Fibroblast of the conjunctiva (primary cell): ENCODE measurements at places on chromosomes 13 and 19.

GRCh38 chr19:16589917-16590316, 17.7 kb upstream of the SLC35E1 start:
- no peak for DNase-seq

- peak; percentile 14 for DNase-seq
Measured at GRCh38 chr13:99282264-99283231, 24.4 kb upstream of the GPR18 start.

- DNase-seq = no peak
Measured at GRCh38 chr13:26340807-26341206, 86.9 kb downstream of the CDK8 start.

- DNase-seq = no peak
Measured at GRCh38 chr13:66430269-66430668, 799.9 kb downstream of the PCDH9 start.

- DNase-seq = no peak
Measured at GRCh38 chr19:4578552-4579248, 19.2 kb upstream of the SEMA6B start.

DNA sequence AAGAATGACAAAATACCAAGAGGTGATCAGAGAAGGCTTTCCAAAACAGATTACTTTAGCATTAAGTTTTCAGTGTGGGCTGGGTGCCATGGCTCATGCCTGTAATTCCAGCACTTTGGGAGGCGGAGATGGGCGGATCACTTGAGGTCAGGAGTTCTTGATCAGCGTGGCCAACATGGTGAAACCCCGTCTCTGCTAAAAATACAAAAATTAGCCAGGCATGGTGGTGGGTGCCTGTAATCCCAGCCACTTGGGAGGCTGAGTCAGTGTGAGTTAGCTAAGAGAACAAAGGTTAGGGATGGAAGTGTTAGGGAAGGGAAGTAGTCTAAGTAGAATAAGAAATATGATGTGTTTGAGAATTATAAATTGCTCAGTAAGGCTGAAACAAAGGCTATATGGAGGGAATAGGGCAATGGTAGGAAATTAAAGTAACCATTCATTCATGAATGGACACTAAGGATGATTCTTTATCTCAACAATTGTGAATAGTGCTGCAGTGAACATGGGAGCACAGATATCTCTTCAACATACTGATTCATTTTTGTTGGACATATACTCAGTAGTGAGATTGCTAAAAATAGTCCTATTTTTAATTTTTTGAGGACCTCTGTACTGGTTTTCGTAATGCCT, 3.9 kb upstream of the RCBTB2 start:
- no peak for DNase-seq

DNA sequence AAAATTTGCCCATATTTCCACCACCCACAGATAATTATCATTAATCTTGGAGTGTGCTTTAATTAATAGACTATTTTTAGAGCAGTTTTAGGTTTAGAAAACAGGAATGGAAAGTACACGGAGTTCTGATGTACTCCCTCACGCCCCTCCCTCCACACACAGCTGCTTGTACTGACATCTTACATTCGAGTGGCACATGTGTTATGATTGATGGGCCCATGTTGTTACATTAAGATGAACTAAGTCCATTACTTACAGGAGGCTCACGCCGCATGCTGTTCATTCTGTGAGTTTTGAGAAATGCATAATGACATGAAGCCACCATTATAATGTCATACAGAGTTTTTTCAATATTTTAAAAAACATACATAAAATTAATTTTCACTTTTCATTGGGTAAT, 1.2 kb upstream of the SPATA13 start:
- no peak for DNase-seq

DNA sequence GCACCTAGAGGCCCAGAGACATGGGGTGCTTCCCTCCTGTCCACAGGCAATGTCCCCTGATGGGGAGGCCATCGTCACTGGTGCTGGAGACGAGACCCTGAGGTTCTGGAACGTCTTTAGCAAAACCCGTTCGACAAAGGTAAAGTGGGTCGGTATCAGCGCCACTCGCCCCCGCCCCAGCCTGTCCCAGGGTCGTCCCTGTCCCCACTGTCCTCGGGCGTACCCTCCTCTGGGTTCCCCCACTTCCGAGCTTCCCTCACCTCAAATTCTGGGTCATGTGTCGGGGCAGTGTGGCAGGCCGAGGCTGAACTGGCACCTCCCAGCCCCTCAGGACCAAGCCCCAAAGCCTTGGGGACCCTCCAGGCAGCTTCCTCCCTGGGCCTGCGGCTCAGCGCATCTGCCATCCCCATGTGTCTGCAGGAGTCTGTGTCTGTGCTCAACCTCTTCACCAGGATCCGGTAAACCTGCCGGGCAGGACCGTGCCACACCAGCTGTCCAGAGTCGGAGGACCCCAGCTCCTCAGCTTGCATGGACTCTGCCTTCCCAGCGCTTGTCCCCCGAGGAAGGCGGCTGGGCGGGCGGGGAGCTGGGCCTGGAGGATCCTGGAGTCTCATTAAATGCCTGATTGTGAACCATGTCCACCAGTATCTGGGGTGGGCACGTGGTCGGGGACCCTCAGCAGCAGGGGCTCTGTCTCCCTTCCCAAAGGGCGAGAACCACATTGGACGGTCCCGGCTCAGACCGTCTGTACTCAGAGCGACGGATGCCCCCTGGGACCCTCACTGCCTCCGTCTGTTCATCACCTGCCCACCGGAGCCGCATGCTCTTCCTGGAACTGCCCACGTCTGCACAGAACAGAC, 4.4 kb upstream of the TEKTIP1 start:
- DNase-seq = no peak

- DNase-seq = no peak
Measured at GRCh38 chr13:28426381-28426780, 68.5 kb downstream of the FLT1 start.

- DNase-seq = no peak
Measured at GRCh38 chr13:30052120-30052519, 201.7 kb upstream of the UBL3 start.

DNA sequence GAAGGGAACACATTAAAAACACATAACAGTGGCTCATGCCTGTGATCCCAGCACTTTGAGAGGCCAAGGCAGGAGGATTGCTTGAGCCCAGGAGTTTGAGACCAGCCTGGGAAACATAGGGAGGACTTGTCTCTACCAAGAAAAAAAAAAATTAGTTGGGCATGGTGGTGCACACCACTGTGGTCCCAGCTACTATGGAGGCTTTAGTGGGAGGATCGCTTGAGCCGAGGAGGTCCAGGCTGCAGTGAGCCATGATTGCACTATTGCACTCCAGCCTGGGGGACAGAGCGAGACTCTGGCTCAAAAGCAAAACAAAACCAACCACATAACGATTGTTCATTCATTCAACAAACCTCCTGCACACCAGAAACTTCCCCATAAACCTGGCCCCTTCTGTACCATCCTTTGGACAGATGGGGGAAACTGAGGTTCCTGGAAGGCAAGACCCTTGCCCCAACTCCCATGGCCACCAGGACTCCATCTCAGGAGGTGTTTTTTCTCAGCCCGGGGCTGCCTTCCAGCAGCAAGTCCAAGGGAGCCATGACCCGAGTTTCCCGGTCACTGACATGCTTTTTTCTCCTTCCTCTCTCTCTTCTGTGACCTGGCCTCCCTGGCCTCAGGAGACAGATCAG, 4.3 kb downstream of the FOSB start:
- no peak for DNase-seq
